Mesenteric fat pad (tissue), 1 donor: ENCODE measurements at places on chromosomes 1 and 21. TPM values are rescaled to one million over a fixed set of nuclear protein-coding genes. Genes with fewer than 3 reads are reported as not detected.

The BRINP3 gene
- not detected for total RNA-seq

The LMOD1 gene
- total RNA-seq, result 26.5 TPM

The RNF186 gene
- not detected for total RNA-seq

The WLS gene
- total RNA-seq, result 43.0 TPM

The CYP4Z1 gene
- total RNA-seq, result 2.5 TPM

The KPRP gene
- total RNA-seq, result not detected

The SLC6A17 gene
- not detected for total RNA-seq

The OR1C1 gene
- not detected for total RNA-seq

The FLG2 gene
- total RNA-seq, result not detected

The BTBD8 gene
- 2.1 TPM for total RNA-seq

The C8A gene
- not detected for total RNA-seq

DNA sequence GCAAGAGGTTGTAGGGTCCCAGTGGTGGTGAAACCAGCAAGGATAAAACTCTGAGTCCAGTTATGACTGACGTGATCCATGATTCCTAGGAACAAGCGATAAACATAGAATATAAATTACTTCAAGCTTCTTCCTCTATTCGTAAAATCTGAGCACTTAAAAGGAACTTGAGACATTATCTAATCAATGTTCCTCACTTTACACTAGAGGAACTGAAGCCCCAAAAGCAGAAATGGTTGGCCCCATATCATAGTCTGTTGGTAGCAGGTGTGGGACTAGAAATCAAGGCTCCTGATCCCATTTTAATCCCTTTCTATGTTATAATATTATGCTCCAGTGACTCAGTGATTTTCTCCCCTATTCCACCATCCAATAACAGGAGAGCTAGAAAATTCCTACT, 21.9 kb upstream of the MNDA start:
- no peak for DNase-seq

DNA sequence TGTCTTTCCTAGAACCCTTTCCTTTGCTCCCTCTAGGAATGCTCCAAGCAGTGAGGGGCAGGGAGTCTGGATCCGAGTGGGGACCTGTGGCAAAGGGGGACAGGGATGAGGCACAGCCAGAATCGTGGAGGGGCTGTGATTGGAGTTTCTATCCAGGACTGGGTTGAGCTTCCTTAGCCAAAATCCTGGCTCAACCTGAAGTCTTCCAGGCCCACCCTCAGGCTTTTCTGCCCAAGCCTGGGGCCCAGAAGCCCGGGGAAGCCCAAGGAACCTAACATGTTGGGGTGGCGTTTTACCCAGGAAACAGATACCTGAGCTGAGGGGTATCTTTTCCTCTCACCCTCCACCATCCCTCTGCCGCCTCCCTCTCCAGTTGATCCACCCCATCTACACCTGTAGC, 5.4 kb downstream of the MYOG start:
- peak; percentile 76 for DNase-seq

DNA sequence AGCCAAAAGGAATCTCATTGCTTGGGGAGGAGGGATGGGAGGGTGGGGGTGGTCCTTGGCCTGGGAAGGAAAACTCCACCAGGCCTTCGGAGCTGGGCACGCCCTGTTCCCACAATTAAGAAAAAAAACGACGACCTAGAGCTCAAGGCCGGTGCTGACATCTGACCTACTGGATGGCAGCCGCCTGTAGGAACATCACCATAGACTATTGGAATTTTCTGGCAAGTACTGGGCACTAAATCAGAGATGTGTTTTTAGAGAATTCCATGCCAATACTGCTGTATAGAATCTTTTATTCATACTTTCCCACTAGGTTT, 729 bp downstream of the NADK start:
- DNase-seq, result no peak

GRCh38 chr1:201164645-201165044, 10.4 kb upstream of the TMEM9 start:
- no peak for DNase-seq

- DNase-seq, result no peak
These were observed 77.5 kb downstream of the LPGAT1 start for GRCh38 chr1:211752951-211753486.

DNA sequence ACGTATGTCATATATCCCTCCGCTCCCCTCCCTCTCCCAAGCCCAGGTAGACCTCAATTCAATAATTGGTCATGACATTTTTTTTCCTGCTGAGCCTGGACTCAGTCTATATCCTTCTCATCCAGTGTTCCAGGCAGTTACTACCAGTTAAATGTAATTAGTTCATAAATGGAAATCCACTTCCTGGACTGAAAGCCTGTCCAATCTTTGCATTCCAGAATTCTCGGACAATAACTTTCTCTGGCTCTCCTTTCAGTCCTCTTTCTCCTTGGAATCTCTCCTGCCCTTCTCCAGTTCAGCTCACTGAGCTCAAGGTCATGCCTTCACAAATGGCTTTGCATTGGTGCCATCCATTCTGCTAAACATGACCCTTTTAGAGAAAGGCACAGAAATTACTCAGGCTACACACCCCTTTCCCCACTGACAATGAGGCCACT, 34.8 kb downstream of the VWA5B1 start:
- no peak for DNase-seq

DNA sequence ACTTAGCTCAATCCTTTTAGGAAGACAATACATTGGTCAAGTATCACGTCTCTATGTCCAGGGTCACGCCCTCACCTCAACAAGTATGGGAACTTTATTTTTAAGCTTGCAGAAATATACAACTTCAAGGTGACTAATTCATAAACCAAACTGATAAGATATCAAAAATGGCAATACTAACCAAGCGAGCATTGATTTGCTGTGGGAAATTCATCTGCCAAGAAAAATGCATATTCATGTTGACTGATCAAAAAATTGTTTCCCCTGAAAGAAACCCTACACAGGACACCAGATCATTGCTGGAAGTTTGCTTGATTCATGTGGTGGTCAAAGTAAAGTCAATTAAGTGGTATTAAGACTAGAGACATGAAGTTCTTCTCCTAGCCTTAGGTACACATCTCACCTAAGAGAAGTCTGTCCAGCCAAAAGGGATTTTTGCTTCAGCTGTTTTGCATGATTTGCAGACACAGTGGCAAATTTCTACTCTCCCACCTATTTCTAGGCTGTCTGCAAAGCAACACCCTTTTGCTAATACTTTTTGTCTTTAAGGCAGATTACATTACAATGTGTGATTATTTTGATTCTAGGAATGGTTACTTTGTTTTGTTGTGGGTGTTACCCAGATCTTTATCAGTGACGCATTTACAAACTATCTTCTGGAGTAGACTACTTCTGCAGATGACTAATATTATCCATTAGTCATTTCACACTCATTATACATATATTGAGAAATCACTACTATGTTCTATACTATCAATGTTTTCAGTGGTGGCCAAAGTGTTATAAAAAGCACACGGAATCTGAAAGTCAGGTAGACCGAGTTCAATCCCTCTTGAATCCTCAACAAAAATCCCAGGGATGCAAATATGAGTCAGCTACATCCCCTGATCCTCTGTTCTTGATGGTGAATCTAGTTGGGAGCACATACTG, 12.4 kb downstream of the SAMSN1 start:
- no peak for DNase-seq

GRCh38 chr1:216425577-216425976, 2.3 kb upstream of the USH2A start:
- no peak for DNase-seq

DNA sequence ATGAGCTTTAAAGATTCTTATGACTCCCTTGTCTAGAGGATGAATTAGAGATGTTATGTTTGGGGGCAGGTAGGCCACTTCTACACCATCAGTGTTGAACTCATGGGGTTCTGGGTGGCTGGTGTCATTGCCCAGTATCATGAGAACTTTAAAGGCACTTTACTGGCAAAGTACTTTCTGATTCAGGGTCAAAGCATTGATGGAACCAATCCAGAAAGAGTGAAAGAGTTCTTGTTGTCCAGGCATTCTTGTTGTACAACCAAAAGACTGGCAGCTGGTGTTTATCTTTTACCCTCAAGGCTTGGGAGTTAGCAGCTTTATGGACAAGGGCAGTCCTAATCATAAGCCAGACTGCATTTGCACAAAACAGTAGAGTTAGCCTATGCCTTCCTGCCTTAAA, 673.0 kb downstream of the USP25 start:
- DNase-seq, result no peak

GRCh38 chr1:82377201-82377884, 576.6 kb downstream of the ADGRL2 start:
- DNase-seq, result no peak

- no peak for DNase-seq
These were observed 18.7 kb downstream of the SLC9A1 start for GRCh38 chr1:27136236-27136551.

- DNase-seq, result no peak
These were observed 63.1 kb downstream of the PTGFR start for GRCh38 chr1:78553859-78554258.

- no peak for DNase-seq
These were observed 256.2 kb upstream of the PLXNA2 start for GRCh38 chr1:208500375-208500774.

- no peak for DNase-seq
These were observed 612.4 kb downstream of the LTN1 start for GRCh38 chr21:28380241-28380640.

GRCh38 chr1:107480548-107481415, 339.9 kb downstream of the NTNG1 start:
- DNase-seq, result no peak

DNA sequence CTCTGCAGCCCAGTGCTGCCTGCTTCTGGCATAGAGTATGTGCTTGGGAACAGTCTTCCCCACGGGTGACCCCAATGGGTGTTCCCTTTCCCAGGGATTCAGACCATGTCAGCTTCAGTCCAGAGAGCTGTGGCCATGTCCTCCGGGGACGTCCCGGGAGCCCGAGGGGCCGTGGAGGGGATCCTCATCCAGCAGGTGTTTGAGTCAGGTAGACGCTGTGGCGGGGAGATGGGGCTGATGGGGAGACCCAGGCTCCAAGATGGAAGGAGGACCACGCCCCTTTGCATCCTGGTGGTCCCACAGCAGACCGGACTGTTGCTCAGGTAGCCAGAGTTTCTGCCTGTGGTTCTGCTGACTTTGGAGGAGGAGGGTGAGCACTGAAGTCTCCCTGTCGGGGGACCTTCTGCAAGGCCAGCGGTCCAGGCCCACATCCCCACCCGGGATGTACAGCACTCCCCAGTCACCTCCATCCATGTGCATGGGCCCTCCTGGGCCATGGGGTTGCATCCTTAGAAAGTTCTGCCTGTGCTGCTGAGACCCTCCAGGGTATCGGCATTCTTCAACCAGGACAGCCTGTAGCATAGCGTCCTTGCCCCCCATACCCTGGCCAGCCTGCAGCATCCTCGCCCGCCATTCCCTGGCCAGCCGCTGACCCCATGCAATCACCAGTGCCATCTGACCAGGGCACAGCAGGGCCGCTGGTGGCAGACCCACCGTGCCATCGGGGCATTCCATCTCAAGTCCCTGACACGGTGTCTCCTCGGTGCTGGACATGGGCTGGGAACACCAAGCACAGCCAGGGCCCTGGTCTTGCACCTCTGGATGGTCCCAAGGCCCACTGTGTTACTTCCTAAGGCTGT, 2.8 kb downstream of the AIRE start:
- DNase-seq, result no peak

GRCh38 chr1:211420389-211420788, 71.6 kb downstream of the RD3 start:
- no peak for DNase-seq

- peak; percentile 84 for DNase-seq
These were observed 179.0 kb downstream of the ADSS2 start for GRCh38 chr1:244272471-244273261.

GRCh38 chr1:187817782-187818181, 989.0 kb downstream of the PLA2G4A start:
- no peak for DNase-seq

- no peak for DNase-seq
These were observed 139.7 kb downstream of the GRIK1 start for GRCh38 chr21:29800056-29800455.

- no peak for DNase-seq
These were observed 98.9 kb downstream of the LYST start for GRCh38 chr1:235767795-235768194.

DNA sequence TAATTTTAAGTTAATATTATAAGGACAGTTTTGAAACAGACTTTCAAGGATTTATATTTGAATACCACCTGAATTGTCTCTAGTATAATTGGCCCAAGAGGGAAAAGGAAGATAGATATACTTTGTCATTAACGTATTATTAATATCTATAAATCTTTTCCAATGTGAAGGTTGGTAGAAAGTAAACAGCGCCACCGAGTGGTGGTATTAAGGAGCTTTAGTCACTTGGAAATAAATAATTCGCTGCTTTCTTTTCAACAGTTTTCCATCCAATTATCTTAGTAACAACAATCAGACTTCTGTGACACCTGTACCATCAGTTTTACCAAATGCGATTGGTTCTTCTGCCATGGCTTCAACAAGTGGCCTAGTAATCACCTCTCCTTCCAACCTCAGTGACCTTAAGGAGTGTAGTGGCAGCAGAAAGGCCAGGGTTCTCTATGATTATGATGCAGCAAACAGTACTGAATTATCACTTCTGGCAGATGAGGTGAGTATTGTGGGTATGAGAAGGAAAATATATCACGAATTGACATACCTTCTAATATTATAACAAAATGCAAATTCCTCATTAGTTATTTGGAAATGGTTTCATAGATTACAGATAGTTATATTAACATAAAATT, 37.7 kb downstream of the SH3GLB1 start:
- DNase-seq, result no peak

DNA sequence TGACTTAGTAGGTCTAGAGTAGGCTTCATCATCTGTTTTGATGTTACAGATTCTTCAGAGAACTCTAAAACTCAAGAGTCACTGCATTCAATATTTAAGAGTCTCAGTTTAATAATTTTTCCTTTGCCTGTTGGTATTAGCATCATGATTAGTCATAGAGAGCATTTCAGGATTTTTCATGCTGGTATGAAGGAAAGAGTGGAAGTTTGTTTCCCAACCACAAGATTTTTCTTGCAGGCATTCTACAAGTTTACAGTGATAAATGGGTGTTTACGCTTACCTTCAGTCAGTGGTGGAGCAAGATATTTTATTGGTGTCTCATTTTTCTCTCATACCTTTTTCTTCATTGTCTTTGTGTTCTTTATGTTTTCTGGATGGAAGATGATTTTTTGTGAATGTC, 58.4 kb upstream of the MYOCOS start:
- no peak for DNase-seq

GRCh38 chr1:223717695-223718363, 5.5 kb downstream of the CAPN2 start:
- no peak for DNase-seq

DNA sequence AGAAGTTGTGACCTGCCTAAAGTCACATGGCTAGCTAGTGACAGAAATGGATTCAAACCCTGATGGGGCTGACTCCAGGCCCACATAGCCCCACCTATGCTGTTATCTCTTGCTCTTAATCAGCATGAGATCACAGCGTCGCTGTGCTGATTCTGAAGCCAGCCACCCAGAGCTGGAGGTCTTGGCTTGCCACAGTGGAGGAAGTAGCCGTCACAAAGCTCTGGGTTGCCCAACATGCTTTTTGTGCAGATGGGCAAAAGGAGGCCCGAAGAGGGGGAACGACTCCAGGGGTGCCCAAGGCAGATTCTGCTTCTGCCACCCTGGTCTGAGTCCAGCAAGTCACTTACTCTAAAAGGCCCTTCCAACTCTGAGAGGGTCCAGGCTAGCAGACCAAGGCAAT, 14.7 kb upstream of the MFSD2A start:
- no peak for DNase-seq
